ENCODE measurements at places on chromosomes 16 and 17.

DNA sequence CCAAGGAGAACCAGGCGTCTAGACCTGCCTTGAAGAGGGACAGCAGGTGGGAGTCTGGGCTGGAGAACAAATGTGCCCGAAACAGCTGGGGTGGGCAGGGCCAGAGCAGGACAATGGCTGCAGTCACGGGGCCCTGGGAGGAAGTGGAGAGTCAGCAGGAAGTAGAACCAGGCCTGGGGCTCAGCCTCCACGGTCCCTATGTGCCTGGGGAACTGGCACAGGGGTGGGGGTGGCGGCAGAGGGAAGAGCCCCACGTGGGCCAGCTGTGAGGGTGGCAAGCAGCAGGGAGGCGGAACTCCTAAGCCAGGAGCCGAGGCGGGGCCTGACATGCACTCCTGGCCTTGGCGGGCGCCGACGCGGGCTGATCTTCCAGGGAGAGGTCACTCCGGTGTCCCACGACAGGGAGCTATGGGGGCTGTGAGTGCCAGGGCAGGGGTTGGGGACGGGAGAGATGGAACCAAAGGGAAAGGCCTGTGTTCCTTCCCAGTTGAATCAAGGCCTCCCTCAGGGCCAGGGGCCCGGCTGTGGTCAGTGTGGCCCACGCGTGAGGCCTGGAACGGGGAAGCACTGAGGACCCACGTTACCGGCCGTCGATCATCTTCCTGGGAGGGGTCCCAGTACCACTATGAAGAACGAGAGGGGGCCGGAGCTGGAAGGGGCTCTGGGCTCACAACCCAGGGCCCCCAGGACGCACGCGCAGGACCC lies 42.7 kb downstream of the TIMM22 start:
- no peak for DNase-seq

DNA sequence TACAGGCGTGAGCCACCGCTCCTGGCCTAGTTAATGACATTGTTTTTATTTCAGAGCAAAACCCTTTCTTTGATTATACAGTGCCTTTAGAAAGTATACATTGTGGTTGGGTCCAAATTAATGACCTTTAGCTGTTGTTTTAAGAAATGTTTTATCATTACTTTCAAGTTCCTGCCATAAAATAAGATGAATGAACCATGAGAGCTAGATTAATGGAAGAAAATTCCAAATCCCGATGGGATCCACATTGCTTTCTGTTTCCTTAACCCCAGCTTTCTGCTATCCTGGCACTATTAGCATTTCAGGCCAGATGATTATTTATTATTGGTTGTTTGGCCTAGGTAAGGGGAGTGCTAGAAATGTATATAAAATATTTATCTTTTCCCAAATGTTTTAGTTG lies 131.7 kb downstream of the ABCC1 start:
- DNase-seq: no peak

DNA sequence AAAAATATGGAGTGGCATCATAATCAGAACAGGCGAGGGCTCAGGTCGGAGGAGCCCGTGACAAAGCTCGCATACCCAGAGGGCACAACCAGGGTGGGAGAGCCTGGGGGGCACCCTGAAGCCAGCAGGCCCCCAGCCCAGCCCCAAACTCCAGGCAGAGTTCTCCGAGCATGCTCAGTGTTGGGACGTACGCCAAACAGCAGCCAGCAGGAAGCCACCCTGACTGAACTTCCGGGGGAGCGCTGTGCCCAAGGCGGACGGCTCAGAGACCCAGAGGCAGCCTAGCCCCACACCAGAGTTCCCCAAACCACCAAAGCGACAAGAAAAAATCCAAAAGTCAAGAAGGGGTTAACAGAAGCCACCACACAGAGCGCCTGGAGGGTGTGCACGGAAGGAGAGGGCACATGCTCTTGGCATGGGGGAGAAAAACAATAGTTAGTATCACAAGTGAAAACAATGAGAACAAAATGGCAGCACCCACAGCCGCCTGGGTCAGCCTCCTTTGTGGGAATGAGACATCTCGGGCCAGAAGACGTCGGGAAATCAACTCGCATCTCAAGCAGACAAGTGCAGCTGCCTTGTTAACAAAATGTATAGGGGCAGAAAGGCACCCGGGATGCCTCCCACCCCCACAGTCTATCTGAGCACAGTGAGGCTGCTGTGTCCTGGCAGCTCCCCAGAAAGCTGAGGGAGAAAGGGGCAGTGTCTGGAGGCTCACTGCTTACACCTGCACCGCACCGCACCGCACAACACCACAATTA lies 11.9 kb downstream of the EXOC7 start:
- no peak for DNase-seq

DNA sequence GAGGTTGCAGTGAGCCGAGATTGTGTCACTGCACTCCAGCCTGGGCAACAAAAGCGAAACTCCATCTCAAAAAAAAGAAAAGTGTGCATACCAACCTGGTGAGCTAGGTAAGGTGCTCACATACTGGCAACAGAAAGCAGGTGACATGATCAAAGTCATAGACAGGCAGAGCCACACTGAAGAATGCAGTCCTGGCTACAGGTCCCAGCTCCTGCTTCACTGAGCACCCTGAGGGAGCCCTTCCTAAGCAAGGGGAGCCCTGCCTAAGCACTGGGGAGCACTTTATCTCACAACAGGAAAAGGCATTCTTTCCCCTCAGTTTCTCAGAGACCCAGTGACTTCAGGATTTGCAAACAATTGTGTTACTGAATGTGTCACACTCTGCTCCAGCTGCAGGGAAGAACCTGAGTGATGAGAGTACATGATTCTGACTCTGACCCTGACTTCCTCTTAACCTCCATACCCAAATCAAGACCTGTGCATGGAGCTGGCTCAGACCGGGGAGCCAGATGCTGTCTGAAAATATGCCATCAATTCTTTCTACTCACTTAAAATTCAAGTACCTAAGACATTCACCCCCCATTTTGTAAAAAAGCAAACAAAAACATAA lies 40.5 kb downstream of the ANKRD11 start:
- no peak for DNase-seq

- no peak for DNase-seq
These were observed 4.8 kb downstream of the NARF start for GRCh38 chr17:82463391-82463790.

GRCh38 chr16:83393196-83393981 lies 414.4 kb upstream of the HSBP1 start:
- DNase-seq: no peak

All from brain pericyte (primary cell).